ENCODE measurements at places on chromosomes 4 and X.
A peak's percentile ranks its signal among the peaks of the same experiment; 100 is the strongest.

DNA sequence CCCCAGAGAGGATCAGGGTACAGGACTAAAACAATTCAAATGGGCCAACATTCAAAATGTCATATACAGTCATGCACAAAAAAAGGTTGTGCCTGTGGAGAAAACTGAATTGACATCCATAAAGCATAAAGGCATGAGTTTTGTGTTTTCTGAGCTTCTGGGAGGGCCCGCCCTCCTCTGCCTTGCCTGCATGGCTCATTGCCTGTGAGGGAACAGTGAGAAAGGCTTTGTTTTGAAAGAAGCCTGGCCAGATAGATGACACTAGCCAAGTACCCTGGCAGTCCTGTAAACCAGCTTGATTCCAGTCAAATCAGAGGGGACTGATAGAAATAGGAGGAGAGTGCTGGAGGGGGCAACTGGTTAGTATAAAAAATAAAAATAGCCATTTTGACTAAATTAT, 194.3 kb downstream of the KIT start:
- no peaks in the 10 kb centered on the region for H3K36me3 ChIP-seq
- H3K4me3 ChIP-seq = no peak overlapping the region
- H3K4me1 ChIP-seq = no peaks in the 10 kb centered on the region

- H3K4me3 ChIP-seq = no peak overlapping the region
- peaks cover 18% of the 10 kb centered on the region for H3K4me1 ChIP-seq
- H3K27me3 ChIP-seq = no peaks in the 10 kb centered on the region
- H3K27ac ChIP-seq = no peak overlapping the region
- no peaks in the 10 kb centered on the region for H3K36me3 ChIP-seq
These were observed 4.2 kb upstream of the PPARGC1A start for GRCh38 chr4:23894021-23894420.

DNA sequence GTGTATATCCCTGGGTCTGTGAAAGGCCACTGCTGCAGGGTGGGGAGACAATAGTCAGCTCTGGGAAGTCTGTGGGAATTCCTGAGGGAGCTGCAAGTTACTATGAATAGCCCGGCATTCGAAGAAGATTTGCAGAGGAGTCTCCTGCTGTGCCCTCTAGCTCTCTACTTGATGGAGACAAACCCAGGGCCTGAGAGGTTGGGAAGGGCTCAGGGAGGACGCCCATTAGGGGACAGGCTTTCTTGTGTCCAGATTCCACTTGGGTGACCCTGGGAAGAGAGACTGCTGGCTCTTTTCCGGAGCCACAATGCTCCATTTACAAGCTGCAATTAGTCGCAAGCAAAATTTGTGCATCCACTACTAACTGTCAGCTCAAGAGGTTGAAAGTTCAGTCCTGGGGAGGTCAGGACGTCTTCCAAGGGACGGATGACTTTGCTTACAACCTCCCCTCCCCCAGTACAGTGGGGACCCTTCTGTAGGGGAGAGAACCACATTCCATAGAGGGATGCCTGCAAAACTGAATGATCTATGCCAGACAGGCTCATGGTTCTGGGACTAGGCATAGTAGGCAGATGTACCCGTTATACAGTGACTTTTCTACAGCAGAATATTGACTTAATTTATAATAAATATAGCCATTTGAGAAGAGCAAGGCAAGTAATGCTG, 48.2 kb upstream of the PHOX2B start:
- H3K4me1 ChIP-seq = no peaks in the 10 kb centered on the region
- no peaks in the 10 kb centered on the region for H3K27me3 ChIP-seq
- no peak overlapping the region for H3K27ac ChIP-seq
- no peaks in the 10 kb centered on the region for H3K36me3 ChIP-seq

GRCh38 chrX:10090319-10090718, 66.5 kb upstream of the CLCN4 start:
- peaks cover 11% of the 10 kb centered on the region for H3K4me1 ChIP-seq
- H3K36me3 ChIP-seq = peaks cover 4% of the 10 kb centered on the region
- no peak for DNase-seq
- no peaks in the 10 kb centered on the region for H3K27me3 ChIP-seq
- no peak overlapping the region for H3K27ac ChIP-seq

DNA sequence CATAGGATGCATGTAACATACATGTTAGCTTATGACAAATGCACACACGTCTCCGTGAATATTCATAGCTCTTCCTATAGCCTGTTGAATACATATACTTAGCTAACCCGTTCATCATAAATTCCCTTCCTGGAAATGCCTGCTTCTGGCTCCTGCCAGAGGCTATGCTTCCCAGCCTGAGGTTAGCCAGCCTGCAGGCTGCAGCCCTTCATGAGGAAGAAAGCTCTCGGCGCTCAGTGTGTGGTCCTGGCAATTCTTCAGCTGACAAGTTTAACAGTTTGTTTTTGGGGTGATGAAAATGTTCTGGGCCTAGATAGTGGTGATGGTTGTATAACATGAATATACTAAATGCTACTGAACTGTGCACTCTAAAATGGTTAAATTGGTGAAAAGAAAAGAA, 48.8 kb upstream of the MAN2B2 start:
- no peak for DNase-seq
- no peaks in the 10 kb centered on the region for H3K4me1 ChIP-seq
- H3K27ac ChIP-seq = no peak overlapping the region
- no peaks in the 10 kb centered on the region for H3K36me3 ChIP-seq

- no peak overlapping the region for H3K4me3 ChIP-seq
- H3K27ac ChIP-seq = peak overlapping the region; percentile 80
- no peaks in the 10 kb centered on the region for H3K27me3 ChIP-seq
- H3K4me1 ChIP-seq = peaks cover 11% of the 10 kb centered on the region
These were observed 907 bp upstream of the ATP10D start for GRCh38 chr4:47484168-47484567.

DNA sequence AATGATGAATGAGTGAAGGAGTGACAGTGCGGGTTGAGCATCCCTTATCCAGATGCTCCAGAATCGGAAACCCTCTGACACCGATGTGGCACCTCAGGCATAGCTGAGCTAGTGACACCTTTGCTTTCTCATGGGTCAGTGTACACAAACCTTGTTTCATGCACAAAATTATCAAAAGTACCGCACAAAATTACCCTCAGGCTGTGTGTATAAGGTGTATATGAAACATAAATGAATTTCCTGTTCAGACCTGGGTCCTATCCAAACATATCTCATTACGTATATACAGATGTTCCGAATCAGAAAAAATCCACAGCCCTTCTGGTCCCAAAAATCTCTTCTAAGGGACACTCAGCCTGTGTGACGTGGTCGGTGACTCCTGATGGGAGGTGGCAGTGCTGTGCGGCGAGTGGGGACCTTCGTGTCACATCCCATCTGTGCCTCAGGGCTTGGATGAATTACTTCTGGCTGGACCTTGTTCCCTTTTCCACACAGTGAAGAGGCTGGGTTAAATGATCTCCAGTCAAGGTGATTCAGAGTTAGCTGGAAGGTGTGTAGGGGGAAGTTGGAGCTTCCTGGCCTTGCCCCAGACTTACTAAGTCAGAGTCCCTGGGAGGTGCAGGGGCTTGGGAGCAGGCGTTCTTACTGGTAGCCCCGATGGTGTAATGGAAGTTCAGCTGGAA, 18.8 kb downstream of the RGS12 start:
- H3K36me3 ChIP-seq = peaks cover 4% of the 10 kb centered on the region
- DNase-seq = no peak
- H3K27me3 ChIP-seq = no peaks in the 10 kb centered on the region
- no peak overlapping the region for H3K4me3 ChIP-seq
